Activated CD4-positive, alpha-beta T cell treated with anti-CD3 and anti-CD28 coated beads for 4 hours (primary cell): ENCODE measurements at places on chromosomes 2 and 18.

DNA sequence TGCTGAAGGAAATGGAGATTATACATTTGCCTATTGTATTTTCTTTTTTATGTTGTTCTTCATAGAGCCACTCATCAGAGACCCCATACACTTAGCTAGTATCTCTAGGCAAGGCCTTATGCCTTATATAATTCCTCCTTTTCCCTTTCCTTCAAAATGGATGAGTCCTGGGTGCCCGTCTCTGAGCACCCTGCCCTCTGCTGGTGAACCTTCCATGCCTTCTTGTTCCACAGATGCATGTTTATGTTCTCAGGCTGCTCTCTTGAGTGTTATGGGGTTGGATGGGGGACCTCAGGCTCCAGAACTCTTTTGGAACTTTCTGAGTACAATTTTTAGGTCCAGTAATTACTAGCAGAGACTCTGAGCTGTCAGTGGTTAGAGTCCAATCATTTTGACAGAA lies 368.6 kb upstream of the SPRED2 start:
- no peak for DNase-seq

- no peak for DNase-seq
These were observed 24.4 kb upstream of the YPEL5 start for GRCh38 chr2:30122362-30122761.

DNA sequence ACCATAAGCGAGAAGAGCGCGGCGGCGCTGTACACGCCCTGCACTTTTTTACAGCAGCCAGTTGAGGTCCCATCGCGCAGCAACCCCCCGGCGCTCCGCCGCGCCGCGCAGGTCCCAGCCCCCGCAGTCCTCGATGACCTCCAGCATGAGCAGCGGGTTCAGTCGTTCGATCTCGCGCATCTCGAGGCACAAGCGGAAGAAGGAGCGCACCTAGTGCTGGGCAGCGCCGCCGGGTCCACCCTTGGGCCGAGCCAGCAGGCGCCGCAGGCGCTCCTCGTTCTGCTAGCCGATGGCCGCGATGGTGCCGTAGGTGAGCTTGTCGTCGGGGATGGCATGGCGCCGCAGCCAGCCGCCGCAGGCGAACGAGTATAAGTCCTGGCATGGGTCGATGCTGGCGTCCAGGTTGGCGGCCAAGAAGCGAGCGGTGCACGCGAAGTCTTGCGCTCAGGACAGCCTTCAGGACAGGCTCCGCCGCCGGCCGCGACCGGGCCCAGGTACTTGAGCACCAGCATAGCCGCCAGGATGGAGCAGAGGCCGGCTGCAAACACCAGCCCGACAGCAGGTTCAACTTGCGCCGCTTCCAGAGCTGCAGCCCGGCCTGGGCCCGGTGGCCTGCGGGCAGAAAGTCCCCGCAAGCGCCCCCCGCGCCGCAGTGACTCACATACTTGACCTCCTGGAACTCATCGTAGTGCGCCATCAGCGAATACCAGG lies 8.3 kb downstream of the ALPP start:
- no peak for DNase-seq

- DNase-seq, result no peak
These were observed 197.1 kb downstream of the ALK start for GRCh38 chr2:29724282-29724681.

DNA sequence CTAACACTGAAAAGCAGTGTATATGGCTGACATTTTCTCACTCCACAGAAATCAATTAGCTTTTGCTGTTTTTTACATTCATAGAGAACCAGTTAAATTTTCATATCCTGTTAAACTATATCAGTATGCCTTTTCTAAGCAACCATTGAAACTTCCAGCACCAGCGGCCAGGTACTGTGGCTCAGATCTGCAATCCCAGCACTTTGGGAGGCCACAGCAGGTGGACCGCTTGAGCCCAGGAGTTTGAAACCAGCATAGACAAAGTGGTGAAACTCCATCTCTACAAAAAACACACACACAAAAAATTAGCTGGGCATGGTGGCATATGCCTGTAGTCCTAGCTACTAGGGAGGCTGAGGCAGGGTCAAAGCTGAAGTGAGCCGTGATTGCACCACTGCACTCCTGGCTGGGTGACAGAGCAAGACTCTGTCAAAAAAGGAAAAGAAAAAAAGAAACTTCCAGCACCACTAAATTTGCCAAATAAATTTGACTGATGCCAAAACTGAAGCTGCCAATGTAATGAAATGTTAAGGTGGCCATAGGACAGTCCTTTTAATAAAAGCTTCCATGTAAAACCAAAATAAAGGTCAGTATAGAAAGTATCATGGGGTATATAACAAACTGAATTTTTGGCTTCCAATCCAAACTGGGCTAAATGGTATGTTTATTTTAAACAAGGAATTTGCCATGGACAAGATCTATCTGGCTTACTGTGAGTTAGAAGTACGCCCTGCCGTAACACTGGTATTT lies 3.5 kb downstream of the SFT2D3 start:
- DNase-seq, result no peak

GRCh38 chr2:59032499-59032898 lies 791.4 kb upstream of the FANCL start:
- DNase-seq, result no peak

GRCh38 chr18:62399781-62400308 lies 74.7 kb downstream of the TNFRSF11A start:
- DNase-seq, result no peak

GRCh38 chr2:181235683-181236459 lies 221.3 kb upstream of the ITGA4 start:
- DNase-seq, result no peak

DNA sequence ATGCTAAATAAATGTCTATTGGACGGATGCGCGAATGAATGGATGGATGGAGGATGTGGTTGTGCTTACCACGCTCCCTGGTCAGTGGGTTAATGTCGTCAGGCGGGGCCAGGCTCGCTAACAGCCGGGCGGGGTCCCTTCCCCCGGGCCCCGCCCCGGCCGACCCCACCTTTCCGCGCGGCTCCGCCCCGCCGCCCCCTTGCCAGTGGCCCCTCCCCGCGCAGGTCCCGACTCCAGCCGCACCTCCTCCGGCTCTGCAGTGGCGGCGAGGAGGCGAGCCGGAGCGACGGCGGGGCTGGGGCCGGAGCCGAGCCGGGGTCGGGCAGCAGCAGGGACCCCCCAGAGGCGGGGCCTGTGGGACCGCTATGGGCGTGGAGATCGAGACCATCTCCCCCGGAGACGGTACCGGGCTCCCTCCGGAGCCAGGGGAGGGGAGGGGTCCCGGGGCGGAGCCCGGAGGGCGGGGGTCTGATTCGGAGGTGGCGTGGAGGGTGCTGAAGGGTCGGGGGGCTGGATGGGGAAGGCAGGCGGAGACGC lies at the start of gene FKBP1B:
TSS of gene FKBP1B (plus strand) at position 257 of the 537 bp plus-strand sequence. CDS start at position 366, 109 bp downstream.
- DNase-seq, result peak; percentile 31

- DNase-seq, result no peak
These were observed 67.7 kb upstream of the ARHGAP28 start for GRCh38 chr18:6661692-6662415.

DNA sequence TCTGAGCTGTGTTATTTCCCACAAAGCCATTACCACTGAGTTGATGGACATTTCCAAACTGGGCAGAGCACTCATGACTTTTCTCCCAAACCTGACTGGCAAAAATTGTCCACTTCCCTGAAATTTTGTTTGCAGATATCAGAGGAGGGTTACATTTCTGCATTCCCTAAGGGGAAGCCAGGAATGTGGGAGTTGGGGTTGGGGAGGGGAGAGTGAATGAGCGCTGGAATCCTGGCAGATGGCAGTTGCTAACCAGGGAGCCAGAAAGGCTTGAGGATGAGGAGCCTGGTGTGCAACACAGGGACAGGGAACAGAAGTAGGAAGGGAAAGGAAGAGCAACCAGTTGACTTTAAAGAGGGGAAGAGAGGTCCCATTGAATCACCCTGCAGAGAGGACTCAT lies 14.0 kb upstream of the CCNYL1 start:
- no peak for DNase-seq

DNA sequence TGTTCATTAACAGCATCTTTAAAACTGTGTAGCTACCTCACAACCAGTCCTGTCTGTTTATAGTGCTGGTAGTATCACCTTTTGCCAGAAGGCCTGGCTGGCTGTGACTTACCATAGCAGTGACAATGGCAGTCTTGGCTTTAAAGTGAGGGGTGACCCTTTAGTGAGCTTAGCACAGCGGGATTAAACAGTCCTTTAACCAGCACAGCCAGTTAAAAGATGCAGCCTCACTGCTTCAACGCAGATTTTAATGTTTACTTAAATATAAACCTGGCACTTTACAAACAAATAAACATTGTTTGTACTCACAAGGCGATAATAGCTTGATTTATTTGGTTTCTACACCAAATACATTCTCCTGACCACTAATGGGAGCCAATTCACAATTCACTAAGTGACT lies 7.0 kb downstream of the RRM2 start:
- DNase-seq, result no peak

- DNase-seq, result no peak
These were observed 4.3 kb downstream of the BIN1 start for GRCh38 chr2:127102521-127103242.

- DNase-seq, result no peak
These were observed 373.6 kb downstream of the NYAP2 start for GRCh38 chr2:225773148-225773547.

- no peak for DNase-seq
These were observed 125.6 kb downstream of the SLC5A7 start for GRCh38 chr2:108111936-108112335.

- no peak for DNase-seq
These were observed 907 bp upstream of the SUCLG1 start for GRCh38 chr2:84459944-84460429.
